Activated CD8-positive, alpha-beta memory T cell treated with anti-CD3 and anti-CD28 coated beads, Interleukin-2, amount 10 ng/mL, durations not matched to agents 7 days and 5 days (primary cell): ENCODE measurements at places on chromosomes 2 and 18.

GRCh38 chr2:38937548-38937947, 47.9 kb downstream of the ARHGEF33 start:
- no peak for DNase-seq

GRCh38 chr2:128454980-128455720, 136.5 kb upstream of the HS6ST1 start:
- DNase-seq: peak; percentile 19

DNA sequence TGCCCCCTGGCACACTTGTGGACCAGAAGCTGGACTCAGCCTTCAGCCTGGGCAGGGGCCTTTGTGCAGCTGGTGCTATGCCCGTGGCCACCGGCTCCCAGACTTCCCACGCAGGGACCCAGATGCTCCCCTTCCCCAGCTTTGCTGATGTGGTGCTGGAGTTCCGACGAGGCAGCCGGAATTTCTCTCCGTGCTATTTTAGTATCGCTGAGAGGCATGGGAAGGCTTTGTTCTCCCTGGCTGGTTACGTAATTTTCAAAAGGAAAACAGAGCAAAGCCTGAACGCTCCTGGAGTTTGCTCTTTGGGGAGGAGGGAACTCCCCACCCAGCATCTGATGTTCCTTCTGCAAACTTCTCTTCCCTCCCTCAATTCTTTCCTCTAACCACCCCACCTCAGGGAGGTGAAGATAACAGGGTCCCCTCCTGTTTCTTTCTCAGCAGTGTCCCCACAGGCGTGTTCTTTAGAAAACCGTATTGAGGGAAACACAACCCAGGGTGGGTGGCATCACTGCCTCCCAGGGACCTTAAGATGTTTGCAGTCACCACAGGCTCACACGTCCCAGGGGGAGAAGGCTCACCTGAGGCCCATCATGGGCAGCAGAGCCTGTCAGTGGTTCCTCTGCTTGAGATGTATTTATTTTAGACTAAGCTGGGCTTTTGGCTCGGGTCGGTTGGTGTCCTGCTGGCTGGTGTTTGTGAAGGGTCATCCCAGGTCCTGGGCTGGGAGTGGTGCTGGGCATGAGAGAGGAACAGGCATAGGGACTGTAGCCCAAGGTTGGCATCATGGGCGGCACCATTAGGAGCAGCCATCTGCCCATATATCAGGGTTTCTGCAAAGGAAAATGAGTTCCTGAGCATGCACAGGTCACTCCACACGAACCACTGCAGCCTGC, 95.0 kb downstream of the MAPK4 start:
- DNase-seq: no peak

DNA sequence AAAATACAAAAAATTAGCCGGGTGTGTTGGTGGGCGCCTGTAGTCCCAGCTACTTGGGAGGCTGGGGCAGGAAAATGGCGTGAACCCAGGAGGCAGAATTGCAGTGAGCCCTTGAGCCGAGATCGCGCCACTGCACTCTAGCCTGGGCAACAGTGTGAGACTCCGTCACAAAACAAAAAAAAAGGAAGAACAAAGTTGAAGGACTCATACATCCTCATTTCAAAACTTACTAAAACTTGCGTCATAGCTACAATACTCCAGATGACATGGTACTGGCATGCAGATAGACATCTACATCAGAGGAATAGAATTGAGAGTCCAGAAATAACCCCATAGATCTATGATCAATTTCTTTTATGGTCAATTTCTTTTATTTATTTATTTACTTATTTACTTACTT, 13.6 kb upstream of the CYP27C1 start:
- no peak for DNase-seq

- DNase-seq: no peak
Measured at GRCh38 chr18:34399892-34400291, 175.2 kb upstream of the NOL4 start.

GRCh38 chr2:180679693-180680092, 300.7 kb upstream of the UBE2E3 start:
- no peak for DNase-seq
